ENCODE measurements at places on chromosomes 13 and 19. TPM values are rescaled to one million over a fixed set of nuclear protein-coding genes. Genes with fewer than 3 reads are reported as not detected.

DNA sequence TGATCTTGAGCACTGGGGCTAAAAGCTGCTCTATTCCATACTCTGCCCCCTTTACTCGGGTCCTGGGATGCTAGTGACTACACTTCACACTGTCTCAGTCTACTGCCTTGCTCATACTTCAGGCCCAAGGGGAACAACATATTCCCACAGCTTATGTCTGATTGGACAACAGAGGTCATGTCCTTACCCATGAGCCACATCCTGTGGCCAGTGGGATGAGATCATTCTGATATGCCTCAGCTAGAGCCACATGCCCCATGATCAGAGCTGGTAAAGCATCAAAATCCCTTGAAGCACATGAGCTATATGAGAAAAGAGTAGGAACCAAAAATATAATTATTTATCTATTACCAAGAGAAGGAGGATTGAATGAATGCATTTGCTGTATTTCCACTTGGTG is 290.1 kb upstream of the TSHZ3 start:
- DNase-seq: no peak

DNA sequence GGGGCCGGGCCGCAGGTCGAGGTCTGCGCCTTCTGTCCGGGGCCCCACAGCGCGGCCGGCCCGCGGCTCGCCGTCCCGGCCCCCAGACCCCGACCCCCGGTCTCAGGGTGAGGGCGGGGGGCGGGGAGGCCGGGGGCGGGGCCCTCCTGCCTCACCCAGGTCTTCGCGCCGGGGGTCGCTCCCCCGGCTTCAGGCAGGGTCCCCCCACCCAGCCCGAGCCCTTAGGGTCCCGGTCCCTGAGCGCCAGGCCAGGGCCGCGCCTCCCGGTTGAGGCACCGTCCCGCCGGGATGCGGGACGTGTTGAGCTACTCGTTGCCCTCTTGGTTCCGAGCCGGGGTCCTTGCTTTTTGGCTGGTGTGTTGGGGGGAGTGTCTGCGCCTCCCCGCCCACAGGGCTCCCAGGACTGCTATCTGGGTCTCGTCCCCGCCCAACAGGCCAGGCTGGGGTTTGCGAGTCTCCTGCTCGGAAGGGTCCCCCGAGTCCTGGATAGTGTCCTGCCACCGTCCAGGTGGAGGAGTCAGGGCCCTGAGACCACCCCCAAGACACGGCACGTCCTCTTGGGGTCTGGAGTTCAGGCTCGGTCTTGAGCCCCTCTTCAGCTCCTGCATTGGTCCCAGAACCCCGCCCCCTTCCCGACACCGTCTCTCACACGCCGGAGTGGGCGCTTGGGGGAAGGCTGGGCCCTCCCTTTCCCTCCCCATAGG is 452 bp downstream of the PIAS4 start:
- DNase-seq: peak; percentile 39

GRCh38 chr19:34232566-34233481 is 21.5 kb upstream of the GARRE1 start:
- DNase-seq: peak; percentile 50

DNA sequence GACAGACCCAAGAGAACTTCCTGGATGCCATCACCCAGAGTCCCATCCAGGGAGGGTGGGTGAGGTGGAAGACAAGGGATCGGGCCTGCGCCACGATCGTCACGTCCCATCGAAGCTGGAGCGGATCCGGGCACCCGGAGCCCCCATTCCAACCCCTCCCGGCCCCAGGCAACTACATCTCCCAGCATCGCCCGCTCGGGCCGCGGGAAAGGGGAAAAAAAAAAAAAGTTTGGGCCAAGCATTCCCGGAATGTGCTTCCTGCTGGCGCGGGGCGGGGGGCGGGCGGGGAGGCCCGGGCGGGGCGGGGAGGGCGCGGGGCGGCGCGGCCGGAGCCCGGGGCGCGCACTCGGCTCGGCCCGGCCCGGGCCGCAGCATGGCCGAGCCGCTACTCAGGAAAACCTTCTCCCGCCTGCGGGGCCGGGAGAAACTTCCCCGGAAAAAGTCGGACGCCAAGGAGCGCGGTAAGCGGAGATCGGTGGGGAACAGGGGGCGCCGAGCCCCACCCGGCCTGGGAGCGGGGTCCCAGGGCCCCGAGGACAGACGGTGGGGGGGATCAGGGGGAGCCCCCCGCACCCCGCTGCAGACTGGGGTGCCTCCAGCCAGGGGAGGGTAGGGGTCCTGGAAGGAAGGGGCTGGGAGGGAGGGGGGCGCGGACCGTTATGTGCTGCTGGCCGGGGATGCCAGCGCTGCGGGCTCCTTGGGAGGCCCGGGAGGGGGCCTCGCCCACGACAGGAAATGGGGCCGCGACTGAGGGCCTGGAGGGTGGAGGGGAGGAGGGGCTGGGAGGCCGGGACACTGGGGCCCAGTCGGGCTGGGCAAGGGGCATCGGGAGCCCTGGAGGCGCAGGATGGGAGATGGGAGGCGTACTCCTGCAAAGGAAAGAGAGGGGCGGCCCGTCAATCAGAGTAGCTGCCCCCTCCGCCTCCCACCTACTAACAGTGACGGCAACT is at the start of gene SYDE1:
Gene SYDE1 (plus strand): TSS at position 341 of the 950 bp plus-strand sequence. CDS start 33 bp downstream, at position 374.
- DNase-seq: peak; percentile 60

GRCh38 chr13:46592385-46592784 is 39.4 kb downstream of the LRCH1 start:
- DNase-seq: no peak

- no peak for DNase-seq
Measured at GRCh38 chr19:474126-475078, 13.6 kb upstream of the SHC2 start.

DNA sequence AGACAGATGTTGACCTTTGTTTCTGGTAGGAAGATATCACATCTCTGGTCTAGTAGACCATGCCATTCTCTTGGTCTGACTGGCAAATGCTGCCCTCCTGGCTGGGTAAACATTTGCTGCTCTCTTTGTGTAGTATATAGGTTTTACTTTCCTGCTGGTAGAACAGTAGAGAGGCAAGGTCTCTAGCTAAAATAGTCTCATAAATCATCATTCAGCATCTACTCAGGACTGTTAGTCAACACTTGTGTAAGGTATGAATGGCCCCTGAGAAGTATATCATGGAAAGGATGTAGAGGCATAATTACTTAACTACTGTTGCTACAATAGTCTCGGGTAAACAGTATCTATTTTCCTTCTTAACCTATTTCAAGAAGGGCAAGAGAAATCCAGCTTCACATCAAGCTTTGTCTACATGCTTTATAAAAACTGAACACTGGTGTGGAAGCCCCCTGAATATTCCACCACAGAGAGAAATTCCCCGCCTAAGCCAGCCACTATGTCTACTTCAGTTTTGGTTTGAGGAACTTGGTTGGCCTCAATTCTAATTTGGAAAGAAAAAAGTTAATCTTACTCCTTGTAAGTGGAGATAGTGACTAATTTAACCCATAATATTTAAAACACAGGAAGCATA is 18.4 kb upstream of the MYCBP2 start:
- DNase-seq: peak; percentile 43

GRCh38 chr19:12194827-12195731 is 32.2 kb downstream of the ZNF136 start:
- DNase-seq: peak; percentile 86

- DNase-seq: no peak
Measured at GRCh38 chr13:66751691-66752090, 478.4 kb downstream of the PCDH9 start.

- DNase-seq: no peak
Measured at GRCh38 chr13:47548294-47548840, 452.7 kb downstream of the SUCLA2 start.

GRCh38 chr13:98576200-98576945 is 534 bp downstream of the STK24 start:
- DNase-seq: peak; percentile 62

DNA sequence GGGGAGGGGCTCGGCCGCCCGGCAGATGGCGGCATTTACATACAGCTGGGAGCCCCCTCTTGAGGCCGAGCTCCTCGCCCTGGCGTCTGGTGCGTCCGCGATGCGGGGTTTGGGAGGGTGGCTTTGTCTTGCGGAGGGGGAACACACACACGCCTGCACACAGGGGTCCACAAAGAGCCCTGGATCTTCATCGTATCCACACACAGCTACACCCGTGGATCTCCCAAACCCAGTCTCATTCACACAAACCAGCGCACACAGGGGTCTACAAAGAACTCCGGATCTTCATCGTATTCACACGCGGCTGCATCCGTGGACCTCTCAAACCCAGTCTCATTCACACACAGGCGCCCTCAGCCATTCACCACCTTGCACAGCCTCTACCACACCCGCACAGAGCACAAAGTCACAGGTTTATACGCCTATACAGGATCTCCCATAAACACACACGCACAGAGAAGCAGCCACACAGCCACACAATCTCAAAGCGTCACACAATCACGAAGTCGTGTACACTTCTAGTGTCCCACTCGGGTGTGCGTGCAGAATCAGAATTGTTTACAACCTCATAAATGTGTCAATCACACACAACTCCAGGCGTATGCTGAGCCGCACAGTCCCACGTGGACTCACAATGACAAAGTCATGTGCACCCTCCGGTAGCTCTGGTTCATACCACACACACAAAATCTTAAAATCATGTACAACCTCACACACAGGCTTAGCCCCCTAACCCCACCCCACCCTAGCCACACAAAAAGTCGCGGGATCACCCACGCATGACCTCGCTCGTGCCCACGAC is 550 bp upstream of the DLL3 start:
- peak; percentile 63 for DNase-seq

DNA sequence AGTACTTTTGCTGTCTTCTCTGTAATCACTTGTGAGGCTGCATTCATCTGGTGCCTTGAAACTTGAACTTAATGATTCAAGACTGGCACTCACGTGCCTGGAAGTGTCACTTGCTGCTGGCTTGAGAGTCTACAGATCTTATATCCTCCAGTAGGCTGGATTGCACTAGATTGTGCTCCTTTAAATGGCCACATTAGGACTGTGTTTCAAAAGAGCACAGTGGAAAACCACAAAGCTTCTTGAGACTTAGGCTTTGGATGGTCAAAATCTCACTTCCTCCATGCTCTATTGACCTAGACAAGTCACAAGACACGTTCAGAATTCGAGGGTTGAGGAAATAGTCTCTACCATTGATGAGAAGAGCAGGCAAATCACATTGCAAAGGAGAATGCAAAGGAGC is 1278.8 kb upstream of the MIR17HG start:
- no peak for DNase-seq

The IQCN gene
- total RNA-seq: not detected

The ZNF729 gene
- not detected for total RNA-seq

The BORA gene
- 19.5 TPM for total RNA-seq

The ZNF112 gene
- total RNA-seq: 0.17 TPM

The KIR2DL4 gene
- not detected for total RNA-seq

The RFPL4A gene
- total RNA-seq: not detected

Measured in activated naive CD4-positive, alpha-beta T cell treated with anti-CD3 and anti-CD28 coated beads for 36 hours (primary cell).